ENCODE measurements at places on chromosomes 11 and 22.

DNA sequence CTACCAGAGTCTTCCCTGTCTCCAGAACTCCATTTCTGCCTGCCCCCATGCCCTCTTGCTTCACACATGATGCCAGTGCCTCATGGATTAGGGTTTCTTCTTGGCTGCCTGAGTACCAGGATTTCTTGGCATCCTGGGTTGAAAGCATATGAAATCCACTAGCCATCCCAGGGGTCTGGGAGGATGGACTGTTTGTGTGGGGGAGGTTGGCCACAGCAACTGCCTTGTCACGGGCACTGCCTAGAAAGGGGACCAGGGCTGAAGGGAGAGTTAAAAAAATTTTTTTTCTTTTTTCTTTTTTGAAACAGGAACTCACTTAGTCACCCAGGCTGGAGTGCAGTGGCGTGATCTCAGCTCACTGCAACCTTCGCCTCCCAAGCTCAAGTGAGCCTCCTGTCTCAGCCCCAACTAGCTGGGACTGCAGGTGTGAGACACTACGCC, 4.2 kb downstream of the USP35 start:
- peak; percentile 22 for DNase-seq

- peak; percentile 47 for DNase-seq
These were observed 27.4 kb upstream of the ST14 start for GRCh38 chr11:130131961-130132850.

- no peak for DNase-seq
These were observed 65.6 kb downstream of the OR4C45 start for GRCh38 chr11:50098186-50098725.

DNA sequence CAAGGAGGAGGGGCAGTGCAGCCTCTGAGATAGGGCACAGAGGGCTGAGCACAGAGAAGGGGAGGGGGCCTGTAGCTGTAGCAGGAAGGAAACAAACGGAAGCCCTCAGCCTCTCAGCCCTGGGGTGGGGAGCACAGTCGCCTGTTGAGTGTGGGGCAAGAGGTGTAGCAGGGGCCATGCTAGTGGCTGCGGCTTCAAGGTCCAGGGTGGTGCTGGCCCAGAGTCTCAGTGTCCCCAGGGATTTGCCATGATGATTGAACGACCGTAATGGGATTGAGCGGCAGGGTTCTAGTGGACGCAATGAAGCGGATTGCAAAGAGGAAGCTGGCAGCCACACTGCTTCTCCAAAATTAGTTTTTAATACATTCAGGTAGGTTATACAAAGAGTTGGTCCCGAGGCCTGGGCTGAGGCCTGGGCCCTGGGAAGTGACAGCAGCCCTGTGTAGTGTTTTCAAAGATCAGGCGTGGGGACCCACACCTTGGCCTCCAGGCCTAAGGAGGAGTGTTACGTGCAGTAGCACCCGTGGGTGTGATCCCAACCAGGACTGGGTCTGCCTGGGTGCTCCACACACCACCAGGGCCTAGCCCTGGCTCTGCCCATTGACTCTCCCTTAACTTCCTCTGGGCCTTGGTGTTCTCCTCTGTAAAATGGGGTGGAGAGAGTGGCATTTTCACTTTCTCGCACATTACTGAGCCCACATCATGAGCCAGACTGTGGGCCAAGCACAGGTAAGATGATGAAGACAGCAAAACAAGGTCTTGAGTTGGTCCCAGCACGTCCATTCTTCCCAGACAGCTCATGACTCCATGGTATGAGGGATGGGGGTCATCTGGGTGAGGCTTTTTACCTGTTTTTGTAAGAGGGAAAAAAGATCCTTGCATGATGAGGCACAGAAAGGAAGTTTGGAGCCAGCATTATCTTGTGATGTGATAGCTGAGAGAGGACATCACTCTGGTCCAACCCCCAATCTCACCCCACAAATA, 13.1 kb downstream of the LRRC32 start:
- DNase-seq: no peak

DNA sequence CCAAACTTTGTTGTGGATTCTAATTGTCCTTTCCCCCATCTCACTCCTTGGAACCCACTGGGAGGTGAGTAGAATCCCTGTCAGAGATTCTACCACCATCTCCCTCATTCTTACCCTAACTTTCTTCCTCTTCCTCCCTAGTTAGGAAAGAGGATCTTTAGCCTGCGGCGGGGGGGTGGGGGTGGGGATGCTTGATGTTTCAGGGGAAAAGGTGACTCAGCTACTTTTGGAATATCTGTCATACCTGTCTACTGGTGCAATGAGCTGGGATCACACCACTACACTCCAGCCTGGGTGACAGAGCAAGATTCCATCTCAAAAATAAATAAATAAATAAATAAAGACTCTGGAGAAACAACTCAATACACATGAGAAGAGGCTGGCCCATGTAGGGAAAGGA, 6.4 kb downstream of the CCT8L2 start:
- no peak for DNase-seq

Measured in stimulated activated CD4-positive, alpha-beta T cell treated with anti-CD3 and anti-CD28 coated beads, Interleukin-4, amount 100 ng/mL, for 4 hours (primary cell).